NCI-H446 treated with DMSO at 0.1 percent for 48 hours (cell line): ENCODE measurements at places on chromosomes 5 and 9.

DNA sequence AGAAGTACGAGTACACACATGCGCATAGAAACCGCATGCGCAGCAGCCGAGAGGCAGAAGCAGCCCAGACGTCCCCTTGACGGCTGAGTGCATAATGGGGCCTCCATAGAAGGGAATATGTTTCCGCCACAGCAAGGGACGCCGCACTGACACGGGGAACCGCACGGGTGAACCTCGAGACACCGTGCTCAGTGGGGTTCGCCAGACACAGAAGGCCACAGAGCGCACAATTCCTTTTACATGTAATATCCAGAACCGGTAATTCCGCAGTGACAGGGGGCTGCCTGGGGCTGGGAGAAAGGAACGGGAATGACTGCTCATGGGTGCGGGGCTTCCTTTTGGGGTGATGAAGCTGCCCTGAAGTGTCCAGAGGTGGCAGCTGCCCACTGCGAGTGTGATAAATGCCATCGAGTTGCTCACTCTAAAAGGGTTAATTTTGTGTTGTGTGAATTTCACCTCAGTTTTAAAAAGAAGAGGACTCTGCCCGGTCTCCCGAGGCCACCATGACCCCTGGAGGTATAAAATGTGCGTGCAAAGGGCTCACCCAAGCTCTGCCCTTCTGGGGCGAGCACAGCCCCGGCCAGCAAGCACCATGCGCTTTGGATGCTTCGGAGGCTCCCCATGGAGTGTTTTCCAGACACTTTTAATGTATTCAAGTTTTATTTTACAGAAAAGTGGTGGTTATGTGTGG is 29.7 kb downstream of the MRPL36 start:
- DNase-seq = no peak

- DNase-seq = no peak
Measured at GRCh38 chr5:21701317-21701716, 1151.8 kb downstream of the CDH12 start.

GRCh38 chr5:132491368-132492364 is 1.1 kb upstream of the IRF1 start:
- DNase-seq = no peak

GRCh38 chr5:113245427-113246225 is 189.2 kb downstream of the TSSK1B start:
- no peak for DNase-seq

GRCh38 chr5:151591144-151591819 is at the start of gene FAT2:
Gene FAT2 (minus strand): TSS chr5:151591331. CDS start chr5:151568931, 22,400 bp downstream.
- no peak for DNase-seq

GRCh38 chr5:17794201-17794600 is 159.9 kb downstream of the TAF11L14 start:
- DNase-seq = no peak

- DNase-seq = no peak
Measured at GRCh38 chr5:63564789-63565188, 397.5 kb downstream of the HTR1A start.

GRCh38 chr9:19456996-19457692 is 48.3 kb downstream of the ACER2 start:
- peak; percentile 48 for DNase-seq

GRCh38 chr9:97689401-97690180 is 7.5 kb downstream of the XPA start:
- DNase-seq = no peak

- DNase-seq = no peak
Measured at GRCh38 chr5:15585841-15586591, 86.0 kb downstream of the FBXL7 start.

GRCh38 chr5:142610176-142611001 is 75.5 kb downstream of the FGF1 start:
- no peak for DNase-seq

- DNase-seq = no peak
Measured at GRCh38 chr5:94043311-94043710, 301.9 kb upstream of the POU5F2 start.

GRCh38 chr5:171850324-171850947 is 64.8 kb downstream of the SMIM23 start:
- DNase-seq = no peak

DNA sequence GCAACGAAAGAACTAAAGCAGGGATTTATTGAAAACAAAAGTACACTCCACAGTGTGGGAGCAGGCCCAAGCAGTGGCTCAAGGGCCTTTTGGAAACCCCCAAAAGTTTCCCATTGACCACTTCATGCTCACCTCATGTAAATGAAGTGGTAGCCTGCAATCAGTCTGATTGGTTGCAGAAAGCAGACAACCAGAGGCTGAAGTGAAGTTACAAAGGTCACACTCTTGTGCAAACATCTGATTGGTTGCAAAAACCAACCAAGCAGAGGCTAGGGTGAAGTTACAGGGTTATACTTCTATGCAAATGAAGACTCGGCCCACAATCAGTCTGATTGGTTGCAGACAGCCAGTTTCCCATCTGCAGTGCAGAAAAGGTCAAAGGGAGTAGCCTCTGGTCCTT is 258.0 kb downstream of the YTHDC2 start:
- DNase-seq = no peak

- DNase-seq = no peak
Measured at GRCh38 chr5:104016646-104017045, 454.1 kb upstream of the NUDT12 start.

- no peak for DNase-seq
Measured at GRCh38 chr9:2907411-2907810, 63.5 kb upstream of the PUM3 start.

DNA sequence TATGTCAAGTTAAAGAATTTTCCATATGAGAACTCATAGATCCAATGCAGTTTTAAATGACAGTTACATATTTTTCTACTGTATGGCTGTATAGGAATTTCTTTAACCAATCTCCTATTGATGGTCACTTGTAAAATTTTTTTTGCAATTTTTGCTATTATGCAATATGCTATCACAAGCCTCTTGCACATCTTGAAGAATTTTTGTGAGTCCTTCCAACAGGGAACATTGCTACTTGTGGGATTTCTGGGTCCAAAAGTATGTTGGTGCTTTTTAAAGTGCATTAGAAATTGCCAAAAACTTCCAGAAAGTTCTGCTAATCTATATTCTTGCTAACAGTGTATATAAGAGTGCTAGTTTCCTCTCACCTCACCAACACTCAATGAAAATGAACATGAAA is 65.1 kb downstream of the NPR3 start:
- DNase-seq = no peak

- no peak for DNase-seq
Measured at GRCh38 chr5:44085083-44085482, 304.1 kb downstream of the FGF10 start.

GRCh38 chr9:129626625-129627284 is 792 bp downstream of the NTMT1 start:
- DNase-seq = no peak

DNA sequence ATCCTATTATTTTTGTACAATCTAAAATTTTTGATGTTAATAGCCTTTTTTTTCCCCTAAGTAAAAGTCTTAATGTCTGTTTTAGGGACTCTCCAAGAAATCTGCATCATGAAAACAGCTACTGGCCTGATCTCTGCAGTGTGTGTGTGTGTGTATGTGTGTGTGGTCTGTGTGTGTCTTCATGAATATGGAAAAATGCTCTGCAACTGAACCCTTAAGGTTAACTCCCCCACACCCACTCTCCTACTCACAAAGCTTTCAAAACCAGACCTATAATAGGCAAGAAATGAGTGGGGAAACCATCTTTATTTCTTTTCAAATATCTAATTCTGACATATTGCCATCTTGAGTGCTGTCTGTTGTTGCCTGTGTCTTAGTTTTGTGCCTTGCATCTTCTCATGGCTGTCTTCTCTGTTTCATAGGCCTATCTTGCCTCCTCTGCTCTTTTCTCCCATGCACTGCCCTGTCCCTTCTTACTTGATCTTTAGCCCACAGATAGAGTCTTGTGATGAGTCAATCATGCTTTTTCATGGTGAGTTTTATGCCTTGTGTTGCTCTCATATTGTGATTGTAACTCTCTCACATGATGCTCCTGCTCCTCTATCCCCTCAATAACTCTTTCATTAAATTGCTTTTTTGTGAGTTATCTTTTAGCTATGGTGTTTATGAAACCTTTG is 68.3 kb downstream of the CHSY3 start:
- no peak for DNase-seq

DNA sequence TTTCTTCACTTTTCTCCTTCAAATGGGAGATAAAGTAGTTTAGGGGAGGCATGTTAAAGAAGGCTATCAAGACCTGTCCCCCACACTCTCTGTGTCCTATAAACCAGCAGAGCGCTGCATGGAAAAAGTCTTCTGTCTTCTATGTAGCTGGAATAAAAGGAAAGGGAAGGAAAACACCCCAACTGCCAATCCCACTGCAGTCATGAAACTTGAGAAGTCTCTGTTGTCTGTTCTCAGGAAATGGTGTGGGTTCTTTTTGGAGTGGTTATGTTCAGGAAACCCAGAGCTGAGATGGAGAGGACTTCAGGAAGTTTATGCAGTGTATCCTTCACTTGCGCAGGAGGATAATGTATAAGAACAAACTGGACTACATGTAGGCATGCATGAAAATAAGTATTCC is 274.3 kb downstream of the GAS1 start:
- no peak for DNase-seq

DNA sequence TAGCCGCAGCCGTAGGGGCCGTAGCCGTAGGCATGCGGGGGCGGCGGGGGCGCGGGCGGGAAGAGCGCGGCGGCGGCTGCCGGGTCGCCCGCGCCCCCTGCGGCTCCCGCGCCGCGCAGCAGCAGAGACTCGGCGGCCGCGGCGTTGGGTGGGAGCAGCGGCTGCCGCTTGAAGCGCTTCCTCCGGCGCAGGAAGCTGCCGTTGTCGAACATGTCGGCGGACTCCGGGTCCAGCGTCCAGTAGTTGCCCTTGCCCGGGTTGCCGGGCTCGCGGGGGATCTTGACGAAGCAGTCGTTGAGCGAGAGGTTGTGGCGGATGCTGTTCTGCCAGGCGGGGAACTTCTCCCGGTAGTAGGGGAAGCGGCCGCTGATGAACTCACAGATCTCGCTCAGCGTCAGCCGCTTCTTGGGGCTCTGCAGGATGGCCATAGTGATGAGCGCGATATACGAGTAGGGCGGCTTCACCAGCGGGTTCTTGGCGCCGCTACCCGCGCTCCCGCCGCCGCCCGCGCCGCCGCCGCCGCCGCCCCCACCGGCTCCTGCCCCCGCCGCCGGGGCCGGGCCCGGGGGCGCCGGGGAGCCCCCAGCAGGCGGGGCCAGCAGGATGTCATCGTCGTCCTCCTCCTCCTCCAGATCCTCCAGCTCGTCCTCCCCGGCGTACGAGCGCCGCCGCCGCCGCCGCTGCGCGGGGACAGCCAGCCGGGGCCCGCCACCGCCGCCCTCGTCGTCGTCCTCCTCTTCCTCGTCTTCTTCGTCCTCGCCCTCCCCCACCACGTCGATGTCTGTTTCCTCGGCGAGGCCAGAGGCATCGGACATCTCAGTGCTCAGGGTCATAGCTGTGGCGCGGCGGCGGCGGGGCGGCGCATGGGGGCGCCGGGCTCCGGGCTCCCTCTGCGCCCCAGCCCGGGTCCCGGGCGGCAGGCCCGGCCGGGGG is 781 bp downstream of the FOXD1 start:
- peak; percentile 24 for DNase-seq

DNA sequence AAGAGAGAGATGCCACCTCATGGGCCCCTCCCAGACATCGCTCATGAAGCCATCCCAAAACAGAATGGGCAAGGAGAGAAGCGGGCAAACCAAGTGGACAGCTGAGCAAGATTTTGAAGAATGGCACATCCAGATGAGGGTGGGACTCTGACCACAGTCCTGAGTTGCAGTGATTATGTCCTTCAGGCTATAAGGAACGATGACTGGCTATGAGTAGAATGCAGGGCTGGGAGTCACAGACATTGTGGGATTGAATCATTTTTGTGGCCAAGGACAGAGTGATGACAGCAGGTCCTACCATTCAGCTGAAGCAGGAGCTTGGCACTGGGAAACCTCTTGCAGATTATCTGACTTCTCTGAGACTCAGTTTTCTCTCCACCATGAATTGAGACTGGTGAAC is 245.7 kb upstream of the SLC30A5 start:
- no peak for DNase-seq

DNA sequence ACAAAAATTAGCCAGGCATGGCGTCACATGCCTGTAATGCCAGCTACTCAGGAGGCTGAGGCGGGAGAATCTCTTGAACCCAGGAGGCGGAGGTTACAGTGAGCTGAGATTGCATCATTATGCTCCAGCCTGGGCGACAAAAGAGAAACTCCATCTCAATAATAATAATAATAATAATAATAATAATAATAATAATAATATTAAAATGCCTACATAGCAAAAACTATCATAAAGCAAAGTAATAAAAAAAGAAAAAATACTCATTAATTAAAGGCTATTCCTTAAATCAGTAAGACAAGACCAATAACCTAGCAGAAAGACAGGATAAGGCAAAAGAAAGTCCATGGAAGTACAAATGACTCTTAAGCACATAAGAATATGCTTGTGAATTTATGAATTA is 50.0 kb downstream of the MRPS27 start:
- DNase-seq = no peak

DNA sequence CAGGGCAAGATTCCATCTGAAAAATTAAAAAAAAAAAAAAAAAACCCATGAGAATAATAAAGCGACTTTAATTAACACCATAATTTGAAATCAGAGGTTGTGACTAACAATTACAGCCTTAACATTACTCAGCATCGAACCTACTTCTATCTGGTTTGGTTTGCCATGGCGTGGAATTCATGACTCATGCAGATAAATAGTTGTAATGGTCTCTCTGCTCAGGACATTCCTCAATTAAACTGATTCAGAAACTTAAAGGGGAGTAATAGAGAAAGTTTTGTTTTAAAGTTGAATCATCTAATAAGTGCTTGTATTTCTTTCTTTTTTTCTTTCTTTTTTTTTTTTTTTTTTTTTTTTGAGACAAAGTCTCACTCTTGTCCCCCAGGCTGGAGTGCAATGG is 135.5 kb downstream of the SPATA31D1 start:
- DNase-seq = no peak

DNA sequence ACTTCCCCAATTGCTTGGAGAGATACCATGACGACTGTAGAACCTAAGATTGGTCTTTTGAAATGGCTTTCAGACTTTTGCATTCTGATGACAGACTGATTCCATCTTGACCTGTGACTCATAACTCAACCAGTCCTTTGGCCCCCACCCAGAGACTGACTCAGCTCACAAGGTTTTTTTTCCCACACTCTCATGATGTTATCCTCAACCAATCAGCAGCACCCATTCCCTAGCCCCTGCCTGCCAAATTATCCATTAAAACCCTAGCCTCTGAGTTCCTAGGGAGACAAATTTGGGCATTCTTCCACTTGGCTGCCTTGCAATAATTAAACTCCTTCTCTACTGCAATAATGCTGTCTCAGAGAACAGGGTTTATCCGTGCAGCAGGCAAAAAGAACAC is 1263.3 kb upstream of the CDH9 start:
- DNase-seq = peak; percentile 64

- no peak for DNase-seq
Measured at GRCh38 chr5:96876292-96876850, at the start of gene ERAP2. Gene ERAP2 (plus strand): TSS chr5:96876500. CDS start chr5:96879686, 3,186 bp downstream.
